LNCaP clone FGC (cell line): ENCODE measurements at places on chromosomes 16 and 17.

- no peak for DNase-seq
Observed at GRCh38 chr17:79532107-79532790, 78.6 kb downstream of the RBFOX3 start.

DNA sequence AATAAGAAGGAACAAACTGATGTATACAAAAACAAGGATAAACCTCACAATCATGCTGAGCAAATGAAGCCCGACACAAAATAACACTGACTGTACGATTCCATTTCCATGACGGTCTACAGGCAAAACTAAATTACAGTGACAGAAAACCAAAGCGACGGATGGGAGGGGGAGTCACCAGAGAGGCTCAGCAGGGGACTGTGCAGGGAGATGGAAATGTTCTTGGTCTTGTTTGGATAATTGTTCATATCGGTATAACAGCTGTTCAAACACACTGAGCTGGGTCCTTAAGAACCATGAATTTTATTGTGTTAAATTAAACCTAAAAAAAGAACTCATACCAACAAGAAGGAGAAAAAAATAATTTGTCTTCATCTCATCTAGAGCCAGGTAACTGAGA is 97.8 kb downstream of the NXN start:
- DNase-seq = no peak

DNA sequence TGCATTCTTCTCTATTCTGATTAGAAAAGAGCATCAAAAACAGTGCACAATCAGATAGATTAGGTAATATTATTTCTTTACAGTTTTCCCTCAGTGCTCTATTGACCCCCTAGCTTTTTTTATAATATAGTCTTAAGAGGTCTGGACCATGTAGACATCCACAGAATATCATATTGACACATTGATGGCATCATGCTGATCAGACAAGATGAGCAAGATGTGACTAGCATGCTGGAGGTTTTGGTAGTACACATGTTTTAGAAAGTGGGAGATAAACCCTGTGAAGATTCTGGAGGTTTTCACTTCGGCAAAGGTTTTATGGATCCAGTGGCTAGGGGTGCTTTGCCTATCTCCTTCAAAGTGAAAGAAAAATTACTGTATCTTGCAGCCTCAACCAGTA is 2.8 kb upstream of the ABCA8 start:
- DNase-seq = no peak

- DNase-seq = no peak
Observed at GRCh38 chr17:19262650-19263631, 25.8 kb downstream of the EPN2 start.

DNA sequence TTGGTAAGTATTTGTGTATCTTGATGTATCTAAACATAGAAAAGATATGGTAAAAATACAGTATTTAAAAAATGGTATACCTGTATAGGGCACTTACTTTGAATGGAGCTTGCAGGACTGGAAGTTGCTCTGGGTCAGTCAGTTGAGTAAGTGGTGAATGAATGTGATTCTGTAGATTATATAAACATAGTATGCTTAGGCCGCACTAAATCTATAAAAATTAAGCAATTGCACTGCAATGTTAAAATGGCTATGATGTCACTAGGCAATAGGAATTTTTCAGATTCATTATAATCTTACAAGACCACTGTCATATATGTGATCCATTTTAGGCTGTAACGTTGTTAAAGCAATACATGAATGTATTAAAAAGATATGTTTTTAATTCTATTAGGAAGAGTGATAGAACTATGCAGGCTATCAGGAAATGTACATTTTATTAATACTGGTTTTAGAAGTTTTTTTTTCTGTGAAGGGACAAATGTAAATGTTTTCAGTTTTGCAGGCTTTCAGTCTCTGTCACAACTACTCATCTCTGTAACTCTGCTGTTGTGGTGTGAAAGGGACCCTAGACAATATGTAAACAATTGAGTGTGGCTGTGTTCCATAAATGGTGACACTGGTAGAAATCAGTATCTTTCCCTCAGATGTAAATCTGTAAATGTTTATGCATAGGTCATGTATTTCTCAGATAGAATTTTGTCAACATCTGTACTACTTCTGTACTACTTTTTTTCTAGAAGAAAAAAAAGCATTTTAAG is 10.5 kb downstream of the CBFB start:
- no peak for DNase-seq

GRCh38 chr16:57755061-57755684 is 19.6 kb downstream of the KATNB1 start:
- no peak for DNase-seq

GRCh38 chr17:35708149-35708548 is 23.3 kb upstream of the RASL10B start:
- no peak for DNase-seq

DNA sequence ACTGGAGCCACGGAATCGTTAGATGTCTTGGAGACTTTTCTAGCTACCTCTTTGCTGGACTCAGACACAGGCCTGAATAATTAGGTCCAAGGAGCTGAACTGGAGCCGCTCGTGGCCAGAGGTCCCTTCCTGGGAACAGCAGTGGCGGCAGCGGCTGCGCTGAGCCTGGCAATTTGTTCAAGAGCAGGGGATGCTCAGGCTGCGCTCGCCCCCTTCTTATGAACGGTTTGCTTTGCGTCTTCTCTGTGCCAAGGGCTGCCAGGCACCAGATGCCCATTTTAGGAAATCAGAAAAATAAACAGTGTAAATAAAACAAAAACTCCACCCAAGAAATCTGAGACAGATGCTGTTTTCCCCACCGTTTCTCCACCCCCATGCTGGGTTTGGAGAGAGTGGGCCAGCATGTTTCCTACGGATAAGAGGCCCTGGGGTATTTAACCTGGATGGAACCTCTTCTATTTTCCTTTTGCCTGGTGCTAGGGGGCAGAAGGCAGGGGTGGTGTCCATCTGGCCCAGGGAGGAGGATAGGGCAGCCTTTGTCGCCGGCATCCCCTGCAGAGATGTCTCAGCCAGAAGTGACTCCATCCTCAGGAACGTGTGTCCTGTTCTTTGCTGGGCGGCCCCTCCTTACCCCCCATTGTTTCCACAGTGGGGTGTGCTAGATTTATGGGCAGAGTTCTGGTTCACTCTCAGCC is 163.4 kb downstream of the SEC14L1 start:
- no peak for DNase-seq

DNA sequence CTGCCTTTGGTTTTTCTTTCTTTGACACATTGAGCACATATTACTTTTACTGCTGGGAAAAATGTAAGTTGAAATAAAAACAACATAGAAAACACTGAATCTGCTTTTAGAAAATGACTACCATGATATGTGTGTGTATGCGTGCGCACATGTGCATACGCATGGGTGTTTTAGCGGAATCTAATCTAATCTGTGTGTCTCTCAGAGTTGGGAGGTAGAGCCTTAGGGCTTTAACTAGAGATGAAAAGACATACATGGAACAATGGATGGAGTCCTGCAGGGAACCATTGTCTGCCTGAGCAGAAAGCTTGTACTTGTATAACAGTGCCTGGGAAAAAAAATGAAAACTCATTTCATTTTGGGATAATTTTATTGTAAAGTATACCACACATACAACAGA is 12.4 kb downstream of the SLFN5 start:
- no peak for DNase-seq

GRCh38 chr16:78075800-78076199 is 23.7 kb upstream of the WWOX start:
- DNase-seq = no peak

DNA sequence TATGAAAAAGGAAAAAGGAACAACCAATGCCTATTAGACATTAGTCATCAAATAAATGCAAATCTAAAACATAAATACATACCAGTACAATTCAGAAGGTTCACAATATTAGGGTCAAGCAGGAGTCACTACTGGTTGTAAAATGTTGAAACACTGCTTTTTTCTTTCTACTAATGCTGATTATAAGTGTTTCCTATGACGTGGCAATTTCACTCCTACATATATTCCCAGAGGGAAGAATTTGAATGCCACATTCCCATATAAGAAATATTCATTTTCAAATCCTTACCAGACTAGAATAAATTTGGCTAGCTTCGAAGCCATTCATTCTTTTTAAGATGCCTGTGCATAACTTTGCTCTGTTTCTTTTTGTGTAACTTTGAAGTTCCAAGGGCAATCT is 2.6 kb upstream of the KRTAP9-2 start:
- DNase-seq = no peak

GRCh38 chr17:34171245-34171818 is 83.8 kb upstream of the CCL2 start:
- peak; percentile 39 for DNase-seq

DNA sequence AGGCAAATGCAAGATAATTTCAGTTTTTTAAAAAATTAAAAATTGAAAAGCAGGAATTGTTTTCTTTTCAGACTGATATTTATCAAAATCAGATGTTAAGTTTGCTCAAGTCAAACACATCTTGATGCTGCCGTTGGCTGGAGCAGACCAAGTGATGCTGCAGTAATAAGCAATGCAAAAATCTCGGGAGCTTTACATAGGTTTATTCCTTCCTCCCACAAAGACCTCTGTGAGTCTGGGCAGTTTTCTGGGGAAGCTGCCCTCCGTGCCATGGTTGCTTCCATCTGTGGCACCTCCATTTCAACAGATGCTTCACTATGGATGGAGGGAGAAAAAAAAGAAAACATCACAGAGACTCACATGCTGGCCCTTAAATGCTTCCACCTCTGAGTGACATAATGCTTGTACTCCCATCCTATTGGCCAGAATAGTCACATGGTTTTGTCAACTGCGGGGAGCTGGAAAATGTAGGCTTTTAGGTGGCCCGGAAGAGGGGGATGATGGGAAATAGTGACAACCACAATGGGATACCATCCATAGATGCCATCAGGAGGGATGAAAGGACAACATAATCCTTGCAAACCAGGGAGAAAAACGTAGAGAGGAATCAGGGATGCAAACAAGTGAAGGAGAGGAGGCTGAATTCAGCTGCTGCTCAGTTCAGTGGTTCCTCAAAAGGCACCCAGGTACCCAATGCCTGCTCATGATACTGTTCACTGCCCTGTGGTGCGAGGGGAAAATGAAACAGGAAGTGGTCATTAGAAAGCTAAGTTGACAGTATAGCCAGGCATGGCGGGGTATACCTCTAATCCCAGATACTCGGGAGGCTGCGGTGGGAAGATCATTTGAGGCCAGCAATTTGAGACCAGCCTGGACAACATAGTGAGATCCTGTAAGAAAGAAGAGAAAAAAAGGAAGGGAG is 13.5 kb upstream of the ERCC4 start:
- no peak for DNase-seq

- no peak for DNase-seq
Observed at GRCh38 chr17:38326996-38327792, 16.6 kb downstream of the GPR179 start.

GRCh38 chr17:35046740-35047283 is 16.7 kb downstream of the RFFL start:
- DNase-seq = no peak

GRCh38 chr17:82458885-82459424 is 414 bp downstream of the NARF start:
- no peak for DNase-seq

GRCh38 chr16:81842564-81843242 is 63.6 kb downstream of the PLCG2 start:
- DNase-seq = no peak

GRCh38 chr17:9125722-9126121 is 104.4 kb downstream of the NTN1 start:
- no peak for DNase-seq

DNA sequence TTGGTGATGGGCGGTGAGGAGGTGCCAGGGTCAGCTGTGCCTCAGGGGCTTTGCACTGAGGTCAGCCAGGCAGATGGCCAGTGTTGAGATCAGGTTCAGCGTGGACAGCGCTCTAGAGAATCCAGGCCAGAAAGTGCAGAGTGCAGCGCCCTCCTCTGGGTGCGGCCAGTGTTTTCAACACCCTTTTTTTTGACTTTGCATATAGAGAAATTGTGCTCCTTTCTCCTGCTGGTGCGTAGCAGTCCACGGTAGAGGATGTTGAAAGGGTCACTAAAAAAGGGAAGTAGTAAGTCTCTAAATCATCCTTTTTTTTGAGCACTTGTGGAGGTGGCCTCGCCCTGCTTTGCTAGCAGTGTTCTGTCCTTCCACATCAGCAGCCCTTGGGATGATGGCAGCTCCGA is 53.9 kb downstream of the BANP start:
- DNase-seq = no peak

DNA sequence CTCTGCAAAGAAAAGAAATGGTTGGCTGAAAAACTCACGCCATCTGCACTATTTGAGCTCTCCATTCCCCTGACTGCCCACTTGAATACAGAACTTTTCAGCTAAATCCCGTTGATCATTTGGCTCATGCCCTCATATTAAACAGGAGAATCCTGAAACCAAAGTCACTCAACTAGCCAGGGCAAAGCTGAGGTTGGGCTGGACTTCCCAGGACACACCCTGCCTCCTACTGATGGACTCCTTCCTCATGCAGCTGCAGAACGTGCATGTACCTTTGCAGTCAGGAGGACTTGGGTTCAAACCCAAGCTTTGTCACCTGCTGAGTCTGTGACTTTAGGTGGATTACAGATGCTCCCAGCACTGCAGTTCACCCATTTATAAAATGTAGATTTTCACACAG is 7.7 kb downstream of the ASIC2 start:
- DNase-seq = no peak

GRCh38 chr16:65617421-65617820 is 495.6 kb upstream of the CDH11 start:
- no peak for DNase-seq

DNA sequence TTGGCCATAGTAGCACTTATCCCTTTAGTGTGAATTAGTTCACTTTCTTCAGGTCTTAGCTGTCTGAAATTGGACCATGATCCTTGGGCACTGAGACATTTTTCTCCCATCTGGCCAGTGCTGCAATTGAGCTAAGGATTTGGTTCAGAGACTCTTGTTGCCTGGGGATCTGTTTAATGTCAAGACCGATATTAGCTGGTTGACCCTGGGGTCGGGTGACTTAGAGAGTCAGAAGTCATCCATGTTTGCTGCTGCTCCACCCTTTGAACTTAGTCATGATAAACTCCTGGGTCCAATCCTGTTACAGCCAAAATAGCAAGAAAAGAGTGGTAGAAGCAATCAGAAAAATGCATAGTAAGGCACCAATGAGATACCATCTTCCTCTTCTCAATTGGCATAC is 45.8 kb upstream of the TOX3 start:
- no peak for DNase-seq

DNA sequence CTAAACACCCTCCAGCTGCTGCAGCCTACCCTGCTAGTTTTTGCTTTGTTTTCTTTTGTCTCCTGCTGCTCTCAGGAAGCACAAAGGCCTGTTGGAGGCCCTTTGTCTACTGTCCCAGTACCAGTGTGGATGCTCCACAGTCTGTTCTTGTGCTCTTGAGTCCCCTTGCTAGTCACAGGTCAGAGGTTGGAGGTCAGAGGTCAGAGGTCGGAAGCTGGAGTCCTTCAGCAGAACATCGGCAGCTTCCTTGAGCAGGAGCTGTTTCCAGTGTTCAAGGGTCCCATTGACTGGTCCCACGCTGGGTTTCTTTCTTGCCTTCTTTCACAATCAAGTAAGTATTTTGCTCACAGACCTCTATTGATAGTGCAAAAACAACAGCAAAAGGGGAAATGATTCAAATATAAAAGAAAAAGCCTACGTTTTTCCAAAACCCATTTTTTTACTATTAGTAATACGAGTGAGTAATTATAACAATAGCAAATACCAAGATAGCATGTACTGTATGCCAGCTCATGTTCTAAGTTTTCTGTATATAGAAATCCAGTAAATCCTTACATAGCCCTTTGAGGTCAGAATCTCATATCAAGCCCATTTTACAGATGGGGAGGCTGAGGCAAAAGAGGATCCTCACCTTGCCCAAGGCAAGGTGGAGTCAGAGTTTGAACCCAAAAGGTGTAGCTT is 10.9 kb upstream of the IL34 start:
- no peak for DNase-seq

GRCh38 chr16:51557670-51558069 is 406.6 kb upstream of the SALL1 start:
- DNase-seq = no peak

- DNase-seq = no peak
Observed at GRCh38 chr16:17356243-17356933, 114.4 kb downstream of the XYLT1 start.
